ENCODE measurements at places on chromosomes 7 and 10. TPM values are rescaled to one million over a fixed set of nuclear protein-coding genes. Genes with fewer than 3 reads are reported as not detected.
A peak's percentile ranks its signal among the peaks of the same experiment; 100 is the strongest.

- ATAC-seq, result peak; percentile 90
Measured at GRCh38 chr10:70880077-70880534, 8.3 kb downstream of the PCBD1 start.

GRCh38 chr7:27302590-27302989 is 60.0 kb downstream of the EVX1 start:
- no peak for ATAC-seq

DNA sequence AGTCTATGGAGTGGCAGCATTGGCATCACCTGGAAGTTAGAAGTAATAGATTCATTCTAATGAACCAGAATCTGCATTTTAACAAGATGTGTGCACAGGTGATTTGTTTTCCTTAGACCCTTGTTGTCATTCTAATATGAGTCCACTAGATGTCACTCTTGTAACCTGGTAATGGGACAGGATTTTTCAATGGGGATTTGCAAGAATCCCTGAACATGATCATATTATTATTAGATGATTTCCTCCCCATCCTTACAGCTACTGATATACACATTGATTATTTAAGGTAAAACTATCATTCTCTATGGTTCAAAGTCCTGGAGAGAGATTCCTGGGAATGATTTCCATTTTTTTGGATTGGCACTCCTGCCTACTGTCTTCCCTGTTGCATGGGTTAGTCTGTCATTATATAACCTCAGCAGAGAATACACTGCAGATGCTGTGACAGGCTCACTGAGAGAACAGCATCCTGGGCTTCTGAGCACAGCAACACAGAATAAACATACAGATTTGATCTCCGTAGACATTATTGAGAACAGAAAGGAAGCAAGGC is 194.9 kb downstream of the SUGCT start:
- ATAC-seq, result no peak

DNA sequence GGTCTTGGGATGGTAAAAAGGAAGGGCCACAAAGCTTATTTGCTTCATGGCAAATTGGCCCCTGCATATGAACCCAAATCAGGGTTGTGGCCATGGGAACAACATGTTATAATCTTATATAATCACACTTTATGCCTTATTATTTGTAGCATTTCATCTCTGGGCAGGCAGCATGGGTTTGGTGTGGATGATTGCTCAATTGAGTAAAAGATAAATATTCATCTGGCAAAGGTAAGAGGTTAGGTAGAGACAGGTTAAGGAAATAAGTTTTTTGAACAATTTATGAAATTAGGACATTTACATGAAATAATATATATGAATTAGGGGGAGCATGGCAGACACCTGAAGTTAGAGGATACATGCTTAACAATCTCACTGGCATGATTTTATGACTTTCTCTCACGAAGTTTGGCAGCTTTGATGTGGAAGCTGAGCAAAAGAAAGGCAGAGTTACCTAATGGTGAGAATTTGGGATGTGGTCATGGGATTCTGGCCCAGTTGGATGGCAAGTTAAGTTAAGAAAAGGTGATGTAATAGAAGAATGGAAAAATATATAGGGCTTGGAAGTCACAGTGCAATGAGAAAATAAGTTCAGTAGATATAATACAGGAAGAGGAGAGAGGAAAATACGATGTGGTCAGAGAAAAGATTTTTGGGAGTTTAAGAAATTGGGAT is 88.1 kb upstream of the FAM3C start:
- no peak for ATAC-seq

The NKX1-2 gene
- total RNA-seq, result 2.6 TPM

The MLXIPL gene
- 1.5 TPM for total RNA-seq

Measured in motor neuron (in vitro differentiated cells).